CD4-positive, alpha-beta memory T cell (primary cell): ENCODE measurements at places on chromosomes 12 and 14.

- no peak for DNase-seq
Observed at GRCh38 chr12:122959566-122960192, 6.6 kb downstream of the ABCB9 start.

- no peak for DNase-seq
Observed at GRCh38 chr12:123384994-123385376, 1.1 kb downstream of the KMT5A start.

DNA sequence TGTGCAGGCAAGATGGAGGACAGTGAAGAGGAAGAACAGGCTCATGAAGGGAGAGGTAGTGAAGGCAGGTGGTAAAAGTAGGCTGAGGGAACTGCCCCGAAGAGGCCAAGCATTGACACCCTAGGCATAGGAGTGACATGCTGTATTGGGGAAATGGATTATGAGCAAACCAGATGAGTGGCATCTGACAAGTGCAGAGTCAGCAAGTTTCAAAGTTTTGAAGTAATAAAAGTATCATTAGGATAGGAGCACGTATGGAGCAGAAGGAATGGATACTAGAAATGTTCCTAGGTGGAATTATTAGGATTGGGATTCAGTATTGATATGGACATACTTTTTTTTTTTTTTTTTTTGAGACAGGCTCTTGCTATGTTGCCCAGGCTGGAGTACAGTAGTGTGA lies 139.8 kb downstream of the SAMD4A start:
- no peak for DNase-seq

DNA sequence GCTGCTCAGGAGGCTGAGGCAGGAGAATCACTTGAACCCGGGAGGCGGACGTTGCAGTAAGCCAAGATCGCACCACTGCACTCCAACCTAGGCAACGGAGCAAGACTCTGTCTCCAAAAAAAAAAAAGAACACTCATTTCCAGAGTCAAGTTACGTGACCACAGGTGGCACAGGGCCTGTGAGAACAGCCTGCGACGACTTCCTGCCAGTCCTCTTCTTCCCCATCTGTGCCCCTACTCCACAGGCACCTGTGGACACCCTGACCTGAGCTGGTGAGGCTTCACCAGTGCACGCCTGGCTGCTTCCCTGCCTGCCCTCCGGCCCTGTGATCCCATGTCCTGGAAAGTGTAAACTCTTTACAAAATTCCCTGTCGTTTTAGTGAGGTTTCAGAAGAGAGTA lies 77.7 kb downstream of the PPP2R5C start:
- DNase-seq: peak; percentile 73

GRCh38 chr14:36054353-36055051 lies 122.0 kb downstream of the PTCSC3 start:
- no peak for DNase-seq

- DNase-seq: no peak
Observed at GRCh38 chr12:1445807-1446206, 148.6 kb downstream of the FBXL14 start.

GRCh38 chr14:104604458-104605449 lies at the start of gene TMEM179:
TSS of gene TMEM179 (minus strand) at chr14:104604772. CDS start at chr14:104604741, 31 bp downstream.
- no peak for DNase-seq

DNA sequence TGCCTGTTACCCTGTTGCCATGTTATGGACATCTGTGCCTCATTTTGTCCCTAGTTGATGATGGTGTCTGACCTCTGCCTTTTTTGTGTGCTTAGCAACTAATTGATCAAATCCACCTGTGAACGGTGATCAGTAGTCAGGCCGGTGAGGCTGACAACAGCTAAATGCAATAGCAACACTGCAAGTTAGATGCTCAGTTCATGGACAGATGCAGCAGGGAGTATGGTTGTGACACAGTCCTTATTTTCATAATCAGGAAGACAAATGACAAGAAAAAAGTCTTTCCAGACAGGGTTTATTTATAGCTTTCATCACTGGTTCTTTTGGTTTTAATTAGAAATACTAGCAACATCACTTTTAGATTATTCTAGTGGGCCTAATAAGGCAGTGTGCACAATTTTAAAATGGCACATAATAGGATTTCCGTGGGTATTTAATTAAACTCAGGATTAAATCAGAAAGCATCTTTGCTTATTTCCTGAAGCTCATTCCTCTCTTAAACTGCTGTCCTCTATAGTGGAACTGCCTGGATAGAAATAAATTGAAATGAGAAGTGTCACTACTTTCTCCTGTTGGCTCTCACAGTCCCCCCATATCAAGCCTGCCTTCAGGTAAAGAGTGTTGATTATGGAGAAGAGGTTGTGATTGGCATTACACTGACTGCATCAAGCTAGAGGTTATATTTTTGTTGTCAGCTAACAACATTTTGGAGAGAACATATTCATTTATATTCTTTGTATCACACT lies 281.1 kb upstream of the NAV3 start:
- no peak for DNase-seq

GRCh38 chr14:39763402-39763890 lies 331.2 kb upstream of the FBXO33 start:
- no peak for DNase-seq

DNA sequence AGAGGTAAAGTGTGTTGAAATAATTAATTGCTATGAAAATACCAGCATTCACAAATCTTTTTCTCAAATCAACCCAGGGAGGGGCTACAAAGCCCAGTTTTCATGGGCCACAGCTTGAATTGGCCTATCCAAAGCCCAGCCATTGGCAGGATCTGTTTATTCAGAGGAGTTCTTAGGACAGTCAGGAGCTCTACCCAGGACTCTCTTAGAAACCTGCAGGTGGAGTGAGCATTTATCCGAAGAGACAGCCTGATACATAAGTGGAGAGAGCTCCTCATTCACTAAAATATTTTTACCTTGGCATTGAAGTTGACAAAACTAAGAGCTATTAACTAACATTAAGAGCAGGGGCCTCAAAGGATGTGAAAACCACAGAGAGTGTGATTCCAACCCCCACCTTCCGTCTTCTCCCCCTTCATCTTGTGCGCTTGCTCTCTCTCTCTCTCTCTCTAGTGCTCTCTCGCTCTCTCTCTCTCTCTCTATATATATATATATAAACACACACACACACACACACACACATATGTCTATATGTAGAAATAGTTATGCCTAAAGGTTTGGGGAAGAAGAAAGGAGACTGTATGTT lies 315.5 kb downstream of the SNAPC1 start:
- peak; percentile 36 for DNase-seq

DNA sequence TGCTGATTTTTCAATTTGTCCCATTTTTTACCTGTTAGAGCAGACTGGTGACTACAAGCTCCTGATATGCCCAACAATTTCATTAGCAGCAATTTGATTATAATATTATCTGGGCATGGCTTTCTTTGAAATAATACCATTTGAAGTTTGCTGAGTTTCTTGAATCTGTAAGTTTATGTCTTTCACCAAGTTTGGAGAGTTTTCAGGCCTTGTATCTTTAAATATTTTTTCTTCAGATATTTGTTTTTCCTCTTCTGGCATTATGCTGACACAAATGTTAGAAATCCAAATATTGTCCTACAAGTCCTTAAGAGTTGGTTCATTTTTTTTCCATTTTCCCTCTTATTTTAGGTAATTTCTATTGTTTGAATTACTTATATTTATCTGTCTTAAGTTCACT lies 30.4 kb downstream of the SLC2A13 start:
- no peak for DNase-seq

DNA sequence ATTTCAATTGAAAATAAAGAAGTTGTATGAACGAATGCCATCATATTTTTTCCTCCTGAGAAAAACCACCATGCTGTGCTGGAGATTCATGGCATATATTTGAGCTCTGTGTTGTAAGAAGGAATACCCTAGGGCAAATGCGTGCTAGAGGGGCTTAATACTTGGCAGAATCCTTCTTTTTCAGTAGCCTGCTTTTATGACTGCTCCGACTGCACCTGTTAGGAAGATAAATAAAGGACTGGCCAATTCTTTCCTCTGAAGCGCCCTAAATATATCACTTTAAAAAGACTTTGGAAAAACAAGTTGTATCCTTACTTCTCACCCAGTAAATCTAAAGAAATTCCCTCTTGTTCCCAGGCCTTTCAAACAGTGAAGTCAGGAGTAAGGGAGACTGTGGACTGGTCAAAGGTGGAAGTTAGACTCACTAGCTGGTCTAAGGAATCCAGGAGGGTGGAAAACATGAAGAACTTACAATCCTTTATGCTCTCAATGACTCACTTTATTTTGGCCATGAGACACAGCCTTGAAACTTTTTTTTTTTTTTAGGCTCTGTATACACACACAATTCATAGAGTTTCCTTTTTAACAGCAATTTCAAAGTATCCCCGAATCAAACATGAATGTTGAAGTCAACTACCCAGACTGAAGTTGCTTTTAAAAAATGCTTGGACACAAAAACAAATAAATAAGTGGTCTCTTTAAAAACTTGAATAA lies 5.2 kb downstream of the MYBPC1 start:
- no peak for DNase-seq

DNA sequence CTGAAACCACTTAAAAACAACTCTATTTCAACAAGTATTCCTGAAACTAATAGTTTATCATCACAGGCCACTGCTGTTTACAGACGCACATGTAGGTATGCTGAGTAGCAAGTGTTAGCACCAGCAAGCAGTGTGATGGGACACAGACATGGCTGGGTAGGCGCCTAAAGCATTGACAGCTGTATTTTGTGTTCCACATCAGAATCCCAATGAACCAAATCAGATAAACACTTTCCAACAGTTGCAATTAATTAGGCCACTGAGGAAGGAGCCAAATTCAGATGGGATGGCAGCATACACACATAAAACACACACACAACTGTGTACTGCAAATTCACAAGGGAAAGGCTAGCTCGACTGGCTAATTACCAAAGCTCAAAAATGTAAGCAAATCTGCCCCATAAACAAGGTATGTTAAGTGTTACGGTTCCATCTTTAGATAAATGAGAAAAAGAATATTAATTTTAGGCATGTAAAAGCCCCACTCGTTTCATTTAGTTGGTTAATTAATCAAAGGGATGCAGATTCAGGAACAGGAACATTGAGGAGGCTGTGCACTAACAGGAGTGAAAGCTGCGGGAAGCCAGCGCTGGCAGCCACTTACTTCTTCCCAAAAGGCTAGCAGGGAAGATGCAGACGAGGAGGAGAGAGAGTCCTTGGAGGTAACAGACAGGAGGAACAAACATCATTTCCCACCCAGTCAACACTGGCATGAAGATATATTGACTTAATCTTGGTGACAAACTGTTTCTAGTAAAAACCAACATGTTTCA lies 33.4 kb downstream of the AMN start:
- DNase-seq: no peak

DNA sequence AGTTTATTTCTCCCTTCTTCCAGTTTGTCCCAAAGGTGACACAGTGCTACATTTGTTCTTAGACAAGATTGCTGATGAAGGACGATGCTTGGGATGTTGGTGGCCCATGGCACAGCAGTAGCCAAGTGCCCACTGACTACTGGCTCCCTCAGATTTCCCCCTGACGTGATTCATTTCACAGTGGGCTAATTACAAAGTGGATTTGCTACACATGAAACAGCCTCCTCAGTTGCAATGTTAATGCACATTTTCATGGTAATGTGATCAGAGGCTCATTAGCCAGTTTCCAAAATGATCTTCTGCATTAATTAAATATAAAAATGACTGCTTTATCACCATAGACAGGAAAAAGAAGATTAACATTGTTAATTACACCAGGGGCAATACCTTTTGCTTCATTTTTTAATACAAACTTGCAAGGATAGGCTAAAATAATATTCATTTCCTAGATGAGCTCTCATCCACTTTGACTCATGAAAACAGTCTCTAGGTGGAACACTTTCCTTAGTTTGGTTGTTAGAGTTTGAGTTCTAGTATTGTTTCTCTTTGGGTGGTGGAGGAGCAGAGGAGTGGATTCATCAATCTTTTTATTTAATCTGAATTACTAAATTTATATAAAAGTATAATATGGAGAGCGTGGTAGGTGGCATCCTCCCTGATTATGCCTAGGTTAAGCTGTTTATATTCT lies 250.9 kb downstream of the PDZRN4 start:
- no peak for DNase-seq

GRCh38 chr12:15131431-15131830 lies 89.8 kb downstream of the RERG start:
- DNase-seq: no peak

- no peak for DNase-seq
Observed at GRCh38 chr12:116150001-116150400, 127.5 kb downstream of the MED13L start.

DNA sequence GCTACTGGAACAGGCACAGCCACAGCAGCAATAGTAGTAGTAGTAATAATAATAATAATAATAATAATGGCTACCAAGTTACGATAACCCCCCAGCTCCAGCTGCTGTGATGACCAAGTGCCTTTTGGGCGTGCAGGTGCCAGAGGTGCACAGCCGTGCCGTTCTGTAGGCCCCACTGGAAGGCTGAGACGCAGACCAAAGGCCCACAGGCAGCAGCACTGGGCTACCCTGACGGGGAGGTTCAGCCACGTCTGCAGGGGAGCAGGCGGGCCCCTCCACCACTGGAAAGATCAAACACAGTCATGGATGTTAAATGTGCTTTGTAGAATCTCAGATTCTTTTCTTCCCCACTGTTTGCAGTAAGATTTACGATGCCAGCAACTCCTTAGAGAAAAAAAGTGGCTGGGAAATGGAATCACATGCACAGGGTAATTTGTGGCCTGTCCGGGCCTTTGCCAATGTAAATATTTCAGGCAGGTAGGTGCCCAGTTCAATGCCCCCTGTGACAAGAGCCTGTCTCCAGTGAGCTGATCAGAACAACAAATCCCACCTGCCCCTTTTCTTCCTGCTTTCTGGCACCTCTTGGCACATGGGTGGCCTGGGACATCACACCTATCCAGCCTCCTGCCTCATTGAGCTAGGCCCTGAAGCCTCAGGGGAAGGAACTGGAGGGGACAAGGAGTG lies 32.6 kb downstream of the CCDC85C start:
- DNase-seq: no peak

DNA sequence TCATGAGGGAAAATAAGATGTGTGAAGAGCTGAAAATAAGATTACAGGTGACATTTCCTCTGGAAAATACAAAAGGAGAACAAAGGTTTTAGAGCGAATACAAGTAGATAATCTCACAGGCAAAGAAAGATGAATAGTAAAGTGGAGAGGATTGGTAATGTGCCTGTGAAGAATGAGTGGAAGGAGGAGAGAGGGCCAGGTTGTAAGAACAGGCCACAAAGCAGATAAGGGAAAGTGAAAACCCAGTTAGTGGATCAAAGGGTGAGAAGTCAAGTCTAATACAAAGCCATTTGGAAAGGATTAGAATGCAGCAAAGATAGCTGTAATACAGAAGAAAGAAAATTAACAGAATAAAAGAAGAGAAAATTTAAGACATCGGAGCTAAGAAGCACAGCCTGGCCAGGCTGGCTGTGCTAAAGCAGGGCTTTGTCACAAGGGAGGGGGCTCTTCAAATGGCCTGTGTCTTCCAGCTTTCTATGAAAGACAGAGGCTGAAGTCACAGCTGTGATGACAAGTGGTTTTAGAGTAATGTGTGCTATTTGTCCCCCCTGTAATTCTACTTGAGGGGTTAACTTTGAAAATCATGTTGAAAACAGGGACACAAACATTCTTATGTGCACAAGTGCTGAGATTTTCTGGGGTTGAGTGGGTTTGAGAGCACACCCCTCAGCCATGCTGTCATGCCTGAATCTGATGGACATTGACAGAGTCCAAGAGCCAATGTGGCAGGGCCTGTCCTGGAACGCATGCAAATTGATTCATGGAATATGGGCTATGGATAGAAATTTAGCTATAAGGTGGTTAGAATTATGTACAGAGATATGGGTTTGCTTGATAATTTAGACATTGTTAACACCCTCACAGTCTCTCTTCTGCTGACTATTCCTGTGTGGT lies 344.5 kb upstream of the NAV3 start:
- DNase-seq: no peak
